ENCODE measurements at places on chromosomes 12 and 14.
A peak's percentile ranks its signal among the peaks of the same experiment; 100 is the strongest.

DNA sequence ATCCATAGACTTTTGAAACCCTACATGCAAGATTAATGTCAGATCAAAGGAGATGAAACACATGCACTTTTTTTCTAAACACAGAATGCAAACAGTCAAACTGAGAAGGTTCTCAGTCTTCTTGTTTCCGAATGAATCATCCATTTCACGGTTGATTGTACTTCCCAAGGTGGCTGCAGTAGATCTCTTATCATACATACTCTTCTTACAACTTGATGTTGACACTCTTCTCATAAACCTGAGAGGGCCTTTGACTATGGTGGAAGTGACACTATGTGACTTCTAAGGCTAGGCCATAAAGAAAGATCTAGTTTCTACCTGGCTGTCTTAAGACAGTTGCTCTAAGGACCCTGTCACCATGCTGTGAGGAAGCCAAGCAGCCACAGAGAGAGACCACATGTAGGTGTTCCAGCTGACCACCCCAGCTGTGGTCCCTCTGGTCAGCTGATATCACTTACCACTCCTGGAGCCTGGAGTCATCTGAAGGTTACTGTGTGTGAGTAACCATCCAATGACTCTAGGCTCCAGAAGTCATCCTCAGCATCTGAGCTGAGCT is 67.2 kb upstream of the HMGA2 start:
- DNase-seq = no peak

DNA sequence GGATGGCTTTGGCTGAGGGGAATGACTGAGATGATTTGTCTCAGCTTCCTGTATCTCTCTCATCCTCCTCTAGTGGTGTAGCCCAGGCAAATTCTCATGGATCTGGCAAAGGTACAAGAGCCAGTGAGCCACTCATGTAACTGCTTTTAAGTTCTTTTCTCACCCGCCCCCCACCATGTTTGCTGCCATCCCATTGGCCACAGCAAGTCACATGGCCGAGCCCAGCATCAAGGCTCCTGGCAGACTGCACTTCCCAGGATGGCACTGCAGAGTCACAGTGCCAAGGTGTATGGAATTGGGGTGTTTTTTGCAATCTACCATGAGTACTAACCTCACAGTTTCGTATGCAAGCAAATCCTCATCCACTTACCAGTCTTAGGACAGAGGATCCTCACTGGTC is 50.9 kb downstream of the CHST11 start:
- no peak for DNase-seq

- DNase-seq = peak; percentile 48
These were observed 82.7 kb downstream of the BCL11B start for GRCh38 chr14:99189201-99189801.

DNA sequence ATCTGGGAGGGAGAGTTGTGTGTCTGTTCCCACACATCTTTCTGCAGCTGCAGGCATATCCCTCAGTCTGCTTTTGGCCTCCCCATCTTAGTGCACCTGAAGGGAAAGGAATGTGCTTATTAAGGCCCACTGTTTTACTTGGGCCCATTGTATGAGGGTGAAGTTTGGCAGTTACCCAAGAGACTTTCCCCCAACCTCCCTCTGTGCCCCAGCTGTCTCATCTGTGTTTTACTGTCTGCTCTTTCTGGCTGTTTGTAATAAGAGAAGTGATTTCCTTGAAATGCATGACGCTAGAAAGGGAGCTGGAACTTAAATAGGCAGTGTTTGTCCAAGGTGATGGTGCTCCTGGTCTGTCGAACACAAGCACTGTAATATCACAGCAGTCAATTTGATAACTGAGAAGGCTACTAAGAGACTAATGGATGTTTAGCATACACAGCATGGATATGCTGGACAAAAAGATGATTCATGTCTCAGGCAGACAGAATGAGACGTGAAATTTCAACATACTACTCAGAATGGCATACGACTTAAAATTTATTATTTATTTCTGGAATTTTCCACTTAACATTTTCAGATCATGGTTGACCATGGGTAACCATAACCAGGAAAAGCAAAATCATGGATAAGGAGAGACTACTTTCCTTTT is 43.6 kb downstream of the FSCB start:
- DNase-seq = no peak

DNA sequence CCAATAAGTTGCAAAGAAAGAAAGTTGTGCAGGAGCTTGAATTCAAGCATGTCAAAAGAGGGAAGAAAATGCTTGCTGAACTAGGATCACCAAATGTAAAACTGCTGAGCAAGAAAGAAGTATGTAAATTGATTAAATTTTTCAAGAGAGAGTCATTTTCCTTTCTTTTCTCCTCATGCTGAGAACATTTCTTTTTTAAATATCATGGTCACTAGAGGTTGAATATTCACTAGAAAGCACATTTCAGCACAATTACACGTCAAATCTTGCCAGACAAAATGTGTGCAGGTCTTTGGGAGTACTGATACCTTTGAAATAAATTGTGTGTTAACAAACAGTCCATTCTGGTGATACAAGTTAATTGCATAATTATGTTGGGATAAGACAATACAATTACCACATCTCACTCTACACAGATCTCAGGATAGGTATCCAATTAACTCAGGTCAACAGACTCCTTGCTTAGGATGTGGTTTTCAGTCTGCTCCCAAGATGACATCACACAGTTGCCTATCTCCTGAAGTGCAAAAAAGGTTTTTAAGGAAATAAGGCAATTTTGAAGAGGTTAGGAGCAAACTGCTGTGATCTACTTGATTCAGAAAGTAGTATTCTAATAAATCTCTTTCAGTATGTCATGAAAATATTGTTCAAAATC is 862.2 kb downstream of the RPS29 start:
- no peak for DNase-seq
